ENCODE measurements at places on chromosomes 5 and 9.

DNA sequence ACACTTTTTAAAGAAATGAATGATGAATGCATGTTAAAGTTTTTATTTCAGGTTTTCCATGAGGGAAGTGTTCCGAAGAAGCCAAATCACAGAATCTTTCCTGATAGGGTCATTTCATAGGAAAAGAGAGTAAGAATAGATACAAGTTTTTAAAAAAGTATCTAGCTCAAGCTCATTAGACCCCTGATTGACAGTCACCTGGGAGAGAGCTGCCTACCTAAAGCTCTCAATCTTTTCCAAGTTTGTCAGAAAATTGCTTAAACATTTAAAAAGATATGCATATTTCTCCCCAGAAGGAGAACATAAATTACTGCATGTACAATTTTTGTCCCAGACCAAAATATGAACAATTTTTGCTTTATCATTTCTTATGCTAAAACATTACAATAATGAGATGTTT is 47.9 kb upstream of the CHSY3 start:
- DNase-seq, result no peak

DNA sequence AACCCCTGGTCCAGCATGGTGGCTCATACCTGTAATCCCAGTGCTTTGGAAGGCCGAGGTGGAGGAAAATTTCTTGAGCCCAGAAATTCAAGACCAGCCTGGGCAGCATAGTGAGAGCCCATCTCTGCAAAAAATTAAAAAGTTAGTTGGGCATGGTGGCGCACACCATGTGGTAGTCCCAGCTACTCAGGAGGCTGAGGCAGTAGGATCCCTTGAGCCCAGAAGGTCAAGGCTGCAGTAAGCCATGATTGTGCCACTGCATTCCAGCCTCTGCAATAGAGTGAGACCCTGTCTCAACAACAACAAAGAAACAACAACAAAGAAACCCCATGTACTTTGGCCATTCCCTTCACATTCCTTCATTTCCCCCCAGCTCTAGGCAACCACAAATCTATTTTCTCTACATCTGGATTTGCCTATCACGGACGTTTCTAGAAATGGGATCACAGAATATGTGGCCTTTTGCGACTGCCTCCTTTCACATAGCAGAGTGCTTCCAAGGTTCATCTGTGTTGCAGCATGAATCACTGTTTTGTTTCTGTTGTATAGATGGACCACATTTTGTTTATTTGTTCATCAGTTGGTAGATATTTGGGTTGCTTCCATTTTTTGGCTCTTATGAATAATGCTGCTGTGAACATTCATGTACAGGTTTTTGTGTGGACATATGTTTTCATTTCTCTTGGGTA is 17.9 kb downstream of the MIGA2 start:
- no peak for DNase-seq

- no peak for DNase-seq
Observed at GRCh38 chr5:31655491-31655890, 16.6 kb downstream of the PDZD2 start.

- no peak for DNase-seq
Observed at GRCh38 chr5:64759960-64760660, 8.4 kb downstream of the SREK1IP1 start.

DNA sequence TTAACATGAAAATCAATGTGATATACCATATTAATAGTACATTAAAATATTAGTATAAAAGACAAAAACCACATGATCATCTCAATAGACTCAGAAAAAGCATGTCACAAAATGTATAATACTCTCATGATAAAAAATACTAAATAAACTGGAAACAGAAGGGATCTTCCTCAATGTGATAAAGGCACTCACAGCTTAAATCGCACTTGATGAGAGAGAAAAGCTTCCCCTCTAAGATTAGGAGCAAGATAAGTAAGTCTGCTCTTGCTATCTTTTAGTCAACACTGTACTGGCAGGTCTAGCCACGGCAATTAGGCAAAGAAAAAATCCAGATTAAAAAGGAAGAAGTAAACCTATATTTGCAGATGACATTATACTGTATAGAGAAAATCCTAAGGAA is 21.8 kb upstream of the MSH3 start:
- no peak for DNase-seq

DNA sequence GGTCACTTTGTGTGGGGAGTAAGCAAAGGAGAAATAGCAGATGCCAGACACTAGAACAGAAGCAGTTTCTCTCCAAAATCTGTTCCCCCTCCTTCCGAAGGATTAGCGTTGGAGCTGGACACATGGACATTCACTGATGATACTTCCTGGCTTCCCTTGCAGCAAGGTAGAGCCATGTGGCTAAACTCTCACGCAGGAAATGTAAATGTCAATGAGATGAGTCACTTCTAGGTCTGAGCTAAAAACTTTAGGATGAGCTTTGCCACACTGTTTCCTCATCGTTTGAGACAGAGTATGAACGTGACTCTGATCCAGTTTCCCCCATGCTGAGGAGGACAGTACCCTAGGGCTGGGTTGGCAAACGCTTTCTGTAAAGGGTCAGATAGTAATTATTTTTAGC is 5.1 kb downstream of the BHMT2 start:
- no peak for DNase-seq

- DNase-seq, result no peak
Observed at GRCh38 chr5:65815161-65815560, 93.2 kb downstream of the NLN start.

DNA sequence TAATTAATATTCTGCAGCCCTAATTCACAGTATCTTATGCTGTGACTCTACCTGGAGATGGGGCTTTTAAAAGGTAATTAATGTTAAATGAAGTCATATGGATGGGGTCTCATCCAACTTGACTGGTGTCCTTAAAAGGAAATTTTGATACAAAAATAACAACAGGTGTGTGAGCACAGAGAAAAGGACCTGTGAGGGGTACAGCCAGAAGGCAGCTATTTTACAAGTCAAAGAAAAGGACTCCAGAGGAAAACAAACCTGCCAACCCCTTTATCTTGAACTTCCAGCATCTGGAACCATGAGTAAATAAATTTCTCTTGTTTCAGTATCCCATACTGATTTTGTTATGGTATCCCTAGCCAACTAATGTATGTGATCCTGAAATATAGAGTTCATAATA is 250.3 kb downstream of the TMEM232 start:
- no peak for DNase-seq

DNA sequence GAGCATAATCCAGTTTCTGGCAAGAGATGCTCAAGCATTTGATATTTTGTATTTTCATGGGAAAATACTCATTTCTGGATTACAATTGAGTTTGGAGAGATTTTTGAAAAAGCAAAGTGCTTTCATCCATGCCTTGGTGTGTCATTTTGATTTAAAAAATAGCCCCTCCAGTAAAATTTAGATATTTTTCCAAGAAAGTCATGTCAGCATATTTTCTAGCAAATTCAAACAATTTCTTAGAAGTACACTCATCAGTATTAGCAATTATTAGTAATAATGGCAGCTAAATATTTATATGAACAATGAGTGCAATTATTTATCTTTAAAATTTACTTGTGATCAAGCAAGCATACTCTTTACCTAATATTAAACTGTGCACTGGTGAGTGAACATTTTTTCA is 102.2 kb upstream of the TMEM161B start:
- DNase-seq, result no peak

- no peak for DNase-seq
Observed at GRCh38 chr9:97987487-97987886, 4.3 kb downstream of the ANP32B start.

DNA sequence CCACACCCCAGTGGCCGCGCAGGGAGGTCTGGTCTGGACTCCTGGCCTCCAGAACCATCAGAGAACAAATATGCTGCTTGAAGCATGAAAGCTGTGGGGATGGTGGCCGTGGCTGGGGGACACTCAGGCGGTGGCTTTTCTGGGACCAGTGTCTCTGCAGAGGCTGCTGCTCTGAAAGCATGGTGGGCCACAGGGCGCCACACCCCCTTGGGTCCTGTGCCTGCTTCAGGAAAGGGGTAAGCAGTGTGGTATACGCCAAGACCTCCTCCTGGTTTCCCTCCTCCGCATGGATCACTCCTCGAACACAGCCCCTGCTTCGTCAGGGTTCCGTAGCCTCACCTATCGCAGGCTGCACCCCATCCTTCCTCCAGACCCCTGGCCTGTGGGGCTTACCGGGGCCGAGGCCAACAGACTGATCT is 19.7 kb upstream of the TERT start:
- DNase-seq, result no peak

DNA sequence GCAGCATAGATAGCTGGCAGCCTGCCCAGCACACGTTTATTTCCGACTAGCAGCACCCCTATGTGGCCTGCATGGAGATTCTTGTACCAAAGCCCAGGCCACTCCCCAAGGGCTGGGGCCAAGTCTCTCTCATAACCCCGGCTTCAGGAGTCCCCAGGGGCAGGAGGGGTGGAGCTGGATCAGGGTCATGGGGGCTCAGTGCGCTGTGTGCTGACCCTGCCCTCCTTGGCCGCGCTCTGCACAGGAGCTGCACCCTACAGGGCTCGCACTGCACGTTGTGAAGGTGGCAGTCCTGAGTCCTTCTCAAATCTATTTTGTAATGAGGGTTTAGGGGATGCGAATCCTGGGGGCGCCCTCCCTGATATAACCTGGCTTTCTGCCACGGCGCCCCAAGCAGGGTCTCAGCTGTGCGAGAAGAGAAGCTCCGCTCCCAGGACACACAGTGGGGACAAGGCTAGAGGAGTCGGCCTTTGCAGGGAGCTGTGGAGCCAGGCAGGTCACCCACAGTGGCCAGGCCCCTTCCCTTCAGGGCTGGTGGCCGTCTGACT is 28.6 kb downstream of the NKD2 start:
- no peak for DNase-seq

DNA sequence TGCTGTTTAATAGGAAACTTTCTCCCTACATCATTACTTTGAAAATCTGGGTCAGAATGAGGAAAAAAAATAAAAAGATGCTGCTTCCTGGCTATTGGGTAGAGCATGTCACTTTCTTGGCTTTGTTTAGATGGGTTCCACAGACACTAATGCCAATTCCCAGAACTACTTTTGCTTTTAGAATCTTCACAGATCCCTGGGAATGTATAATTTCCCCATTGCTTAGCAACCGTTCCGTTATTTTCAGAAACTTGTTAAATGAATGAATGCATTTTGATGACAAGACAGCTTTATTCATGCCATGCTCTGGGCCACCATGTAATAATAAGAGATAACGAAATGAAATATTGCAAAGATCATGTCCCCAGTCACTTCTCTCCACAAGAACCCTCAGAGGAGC is 126.5 kb upstream of the TRPC7 start:
- no peak for DNase-seq

DNA sequence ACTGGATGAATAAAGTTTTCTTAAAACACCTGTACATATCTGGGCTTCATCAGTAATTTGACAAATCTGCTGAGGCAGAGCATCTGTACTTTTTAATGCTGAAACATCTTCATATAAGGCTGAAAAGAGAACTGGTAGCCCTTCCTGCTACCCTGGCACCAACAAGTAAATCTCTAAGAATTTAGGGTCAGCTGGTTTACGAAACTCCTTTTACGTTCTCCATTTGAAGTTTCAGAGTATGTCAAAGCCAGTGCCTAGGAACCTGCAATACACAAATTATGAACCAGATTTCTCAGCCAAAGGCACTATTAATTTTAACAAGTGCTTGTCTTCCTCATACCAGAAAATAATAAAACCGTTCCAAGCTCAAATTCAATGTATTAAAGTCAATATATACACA is 3.8 kb downstream of the ZFAND5 start:
- DNase-seq, result no peak

GRCh38 chr9:127491516-127491915 is 40.2 kb downstream of the LRSAM1 start:
- no peak for DNase-seq

GRCh38 chr9:13817754-13818278 is 496.1 kb downstream of the NFIB start:
- DNase-seq, result no peak

- no peak for DNase-seq
Observed at GRCh38 chr5:129689045-129689444, 58.8 kb upstream of the MINAR2 start.

GRCh38 chr9:71783120-71783523 is 14.8 kb upstream of the CEMIP2 start:
- DNase-seq, result no peak

- no peak for DNase-seq
Observed at GRCh38 chr5:88049737-88050136, 218.9 kb downstream of the TMEM161B start.

GRCh38 chr9:27451207-27451797 is 72.8 kb upstream of the IFNK start:
- DNase-seq, result no peak

DNA sequence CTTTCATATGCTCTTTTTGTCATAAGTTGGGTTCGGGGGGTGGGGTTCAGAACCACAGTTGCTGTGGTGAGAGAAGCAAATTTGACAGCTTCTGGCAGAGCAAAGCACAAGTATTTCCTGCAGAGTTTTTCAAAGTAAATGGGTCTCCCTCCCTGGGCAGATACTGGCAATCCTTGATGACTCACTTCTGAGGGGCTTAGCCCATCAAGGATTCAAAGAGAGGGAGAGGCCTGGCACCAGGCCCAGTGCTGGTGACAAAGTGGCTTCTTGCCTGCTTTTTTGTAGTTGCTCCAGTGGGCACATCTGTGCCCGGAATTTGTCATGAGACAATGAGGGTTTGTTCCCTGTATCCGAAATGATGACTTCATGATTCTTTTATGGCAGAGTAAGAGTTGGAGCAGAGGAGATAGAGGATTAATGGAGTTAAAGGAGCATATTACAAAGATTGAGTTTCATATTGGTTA is 46.6 kb upstream of the TNC start:
- no peak for DNase-seq

- DNase-seq, result no peak
Observed at GRCh38 chr5:132055808-132056609, 4.4 kb upstream of the IL3 start.

Data from GM19239 (cell line).